ENCODE measurements at places on chromosomes 13 and 19.

GRCh38 chr13:99356012-99356261 lies 48.7 kb upstream of the GPR183 start:
- DNase-seq = no peak

DNA sequence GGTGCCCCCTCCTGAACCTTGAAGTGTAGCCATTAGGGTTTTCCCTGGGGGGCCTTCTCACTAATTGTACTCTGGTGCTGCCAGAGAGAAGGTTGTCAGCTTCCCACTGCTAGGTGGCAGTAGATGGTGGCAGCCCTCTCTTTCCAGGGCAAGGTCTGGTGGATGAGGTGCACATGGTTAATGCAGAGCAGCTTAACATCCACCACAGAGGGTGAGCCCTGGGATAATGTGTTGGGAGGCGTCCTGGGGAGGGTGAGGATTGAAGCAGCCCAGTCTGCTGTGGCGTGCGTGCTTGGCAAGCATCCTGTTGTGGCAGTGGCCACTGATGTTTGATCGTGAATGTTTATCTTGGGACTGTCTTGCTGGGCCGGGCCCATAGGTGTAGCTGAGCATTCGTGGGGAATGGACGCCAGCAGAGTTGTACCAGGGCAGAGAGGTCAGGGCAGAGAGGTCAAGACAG lies 5.8 kb downstream of the EGLN2 start:
- peak; percentile 23 for DNase-seq

GRCh38 chr13:21445759-21446158 lies 13.3 kb downstream of the ZDHHC20 start:
- DNase-seq = no peak

DNA sequence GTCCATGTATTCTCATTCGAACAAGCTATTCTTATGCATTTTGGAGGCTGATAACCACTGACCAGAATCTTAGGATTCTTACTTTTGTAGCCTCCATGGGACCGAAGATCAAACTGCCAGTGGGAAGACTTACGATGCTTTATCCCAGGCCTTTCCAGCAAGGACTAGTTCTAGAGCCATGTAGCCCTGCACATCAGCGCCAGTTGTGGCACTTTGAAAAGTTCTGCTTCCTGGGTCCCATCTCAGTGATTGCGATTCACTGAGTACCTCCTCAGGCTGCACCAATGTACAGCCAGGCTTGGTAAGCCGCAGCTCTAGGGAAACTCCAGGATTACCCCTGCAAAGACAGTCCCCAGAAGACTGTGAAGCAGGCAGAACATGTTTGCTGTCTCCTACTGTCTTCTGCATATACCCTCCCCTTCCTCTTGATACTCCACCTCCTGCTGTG lies 18.9 kb upstream of the ENOX1 start:
- no peak for DNase-seq

DNA sequence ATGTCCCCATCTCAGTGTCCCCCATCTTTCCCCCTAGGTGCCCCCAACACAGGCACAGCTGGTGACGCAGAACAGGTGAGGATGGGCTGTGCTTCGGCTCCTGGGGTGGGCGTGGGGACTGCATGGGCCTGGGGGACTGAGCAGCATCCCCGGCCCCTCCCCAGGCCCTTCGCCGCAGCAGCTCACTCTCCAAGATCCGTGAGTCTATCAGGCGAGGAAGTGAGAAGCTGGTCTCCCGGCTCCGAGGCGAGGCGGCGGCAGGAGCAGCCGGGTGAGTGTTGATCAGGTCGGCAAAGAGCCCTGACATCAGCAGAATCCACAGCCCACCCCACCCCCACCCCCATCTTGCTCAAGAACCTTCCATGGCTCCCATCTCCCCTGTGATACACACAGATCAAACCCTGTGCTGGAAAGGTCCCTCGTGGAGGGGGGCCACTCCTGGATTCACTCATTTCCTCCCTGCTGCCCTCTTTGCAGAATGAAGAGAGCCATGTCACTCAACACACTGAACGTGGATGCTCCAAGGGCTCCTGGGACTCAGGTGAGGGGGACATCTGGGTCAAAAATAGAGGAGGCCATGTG lies 10.0 kb downstream of the KLC3 start:
- no peak for DNase-seq

DNA sequence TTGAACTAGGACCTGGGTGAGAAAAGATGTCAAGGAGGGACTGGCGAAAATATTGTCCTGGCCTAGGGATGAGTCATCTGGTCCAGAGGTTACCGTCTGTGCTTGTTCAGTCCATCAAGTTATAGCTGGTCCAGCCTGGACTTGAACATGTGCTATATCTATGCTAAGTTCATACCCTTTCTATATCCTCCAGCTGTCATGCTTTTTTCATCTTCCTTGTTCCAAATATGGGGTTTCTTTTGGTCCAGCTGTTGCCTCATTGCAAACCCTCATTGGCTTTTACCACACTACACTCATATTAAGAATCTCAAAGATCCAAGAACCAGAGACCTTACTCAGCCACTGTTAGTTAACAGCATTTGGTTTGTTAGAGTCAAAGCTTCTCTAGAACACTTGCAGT lies 19.1 kb upstream of the KLF12 start:
- no peak for DNase-seq

DNA sequence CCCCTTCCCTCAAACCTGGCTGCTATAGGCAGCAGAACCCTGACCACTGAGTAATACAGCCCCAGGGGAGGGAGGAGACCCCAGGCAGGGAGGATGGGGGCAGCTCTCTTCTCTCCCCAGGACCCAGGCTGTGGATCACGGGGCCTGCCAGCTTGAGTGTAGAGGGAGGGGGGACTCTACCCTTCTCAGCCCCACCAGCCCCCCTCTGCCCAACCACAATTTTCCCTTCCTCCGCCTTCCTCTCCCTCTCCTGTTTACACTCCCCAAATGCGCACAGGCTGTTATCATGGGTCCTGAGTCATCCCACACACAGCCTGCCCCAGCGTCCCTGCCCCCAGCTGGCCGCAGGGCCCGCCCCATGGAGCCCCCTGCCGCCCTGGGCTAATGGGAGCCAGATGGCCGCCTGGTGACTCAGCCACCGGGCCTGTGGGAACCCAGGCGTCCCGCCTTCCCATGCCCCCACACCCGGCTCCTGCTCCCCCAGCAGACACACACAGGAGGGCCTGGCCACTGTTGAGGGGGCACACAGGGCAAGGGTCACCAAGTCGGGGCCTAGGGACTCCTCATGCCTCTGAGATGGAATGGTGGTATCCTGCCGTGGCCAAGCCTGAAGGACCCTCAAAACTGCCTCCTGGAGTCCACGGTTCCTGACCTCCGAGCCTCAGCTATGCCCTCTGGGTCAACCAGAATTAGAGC lies 13.6 kb downstream of the CCDC97 start:
- DNase-seq = no peak

DNA sequence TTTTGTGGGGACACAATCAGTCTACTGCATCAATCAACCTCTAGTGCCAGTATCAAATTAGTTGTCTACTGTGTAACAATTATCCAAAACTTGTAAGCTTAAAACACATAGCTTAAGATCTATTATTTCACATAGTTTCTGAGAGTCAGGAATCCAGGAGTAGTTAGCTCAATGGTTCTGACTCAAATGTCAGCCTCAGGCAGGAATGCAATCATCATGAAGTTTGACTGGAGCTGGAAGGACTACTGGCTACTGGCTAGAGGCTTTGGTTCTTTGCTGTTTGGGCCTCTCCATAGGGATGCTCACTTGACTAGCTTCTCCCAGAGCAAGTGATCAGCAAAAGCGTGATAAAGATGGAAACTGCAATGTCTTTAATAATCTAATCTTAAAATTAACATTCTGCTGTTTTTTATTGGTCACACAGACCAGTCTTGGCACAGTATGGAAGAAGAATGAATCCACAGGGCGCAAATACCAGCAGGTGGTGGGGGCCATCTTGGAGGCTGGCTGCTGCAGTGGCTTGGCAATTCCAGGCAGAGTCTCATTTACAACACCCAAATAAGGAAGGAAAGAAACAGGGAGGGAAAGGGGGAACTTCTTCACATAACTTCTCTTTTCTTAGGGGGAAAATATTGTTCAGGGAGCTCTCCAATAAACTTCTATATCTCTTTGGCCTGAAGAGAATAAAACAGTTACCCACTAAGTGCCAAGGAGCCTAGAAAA lies 15.7 kb downstream of the CAB39L start:
- DNase-seq = no peak

- DNase-seq = no peak
Observed at GRCh38 chr13:113203507-113204377, 4.7 kb downstream of the PCID2 start.

DNA sequence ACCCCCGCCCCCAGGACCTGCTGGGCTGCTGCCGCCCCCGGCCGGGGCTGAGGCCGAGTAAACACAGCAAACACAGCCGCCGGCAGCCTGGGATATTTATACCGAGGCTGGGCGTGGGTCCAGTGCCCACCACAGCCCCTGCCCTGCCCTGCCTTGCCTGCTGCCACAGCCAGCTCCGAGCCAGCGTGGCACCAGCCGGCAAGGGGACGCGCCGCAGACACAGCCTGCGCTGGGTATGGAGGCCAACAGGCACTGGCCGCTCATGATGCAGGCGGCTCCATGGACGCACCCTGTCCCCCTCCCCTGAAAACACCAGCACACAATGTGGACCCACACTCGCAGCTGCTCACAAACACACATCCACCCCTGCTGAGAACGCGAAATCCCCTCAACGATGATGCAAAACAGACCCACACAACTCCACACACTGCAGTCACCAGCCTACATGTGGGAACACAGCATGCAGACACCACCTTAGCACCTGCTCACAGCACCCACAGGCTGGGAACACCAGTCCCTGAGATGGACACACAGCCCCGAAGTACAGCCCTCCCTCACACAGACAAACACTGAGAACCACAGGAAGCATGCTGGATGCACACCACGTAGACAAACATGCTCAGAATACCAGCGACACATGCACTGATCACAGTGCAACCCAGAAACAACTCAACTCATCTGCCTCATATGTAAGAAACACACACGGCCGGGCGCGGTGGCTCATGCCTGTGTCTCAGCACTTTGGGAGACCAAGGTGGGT lies 16.2 kb downstream of the CCDC97 start:
- DNase-seq = no peak

DNA sequence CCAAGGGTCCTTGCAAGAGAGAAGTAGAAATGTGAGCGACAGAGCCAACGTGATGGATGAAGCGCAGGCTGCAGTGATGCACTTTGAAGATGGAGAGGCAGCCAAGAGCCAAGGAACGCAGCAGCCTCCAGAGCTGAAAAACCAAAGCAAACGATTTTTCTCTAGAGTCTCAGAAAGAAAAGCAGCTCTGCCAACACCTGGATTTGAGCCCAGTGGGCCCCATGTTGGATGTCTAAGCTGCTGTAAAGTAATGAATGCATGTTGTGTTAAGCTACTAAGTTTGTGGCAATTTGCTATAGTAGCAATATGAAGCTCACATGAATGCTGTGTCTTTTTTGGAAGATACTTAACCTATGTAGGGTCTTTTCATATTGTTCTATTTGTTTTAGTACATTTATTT lies 894.3 kb downstream of the EFNB2 start:
- DNase-seq = no peak

- DNase-seq = peak; percentile 38
Observed at GRCh38 chr19:14149509-14149994, 13.2 kb upstream of the ASF1B start.

DNA sequence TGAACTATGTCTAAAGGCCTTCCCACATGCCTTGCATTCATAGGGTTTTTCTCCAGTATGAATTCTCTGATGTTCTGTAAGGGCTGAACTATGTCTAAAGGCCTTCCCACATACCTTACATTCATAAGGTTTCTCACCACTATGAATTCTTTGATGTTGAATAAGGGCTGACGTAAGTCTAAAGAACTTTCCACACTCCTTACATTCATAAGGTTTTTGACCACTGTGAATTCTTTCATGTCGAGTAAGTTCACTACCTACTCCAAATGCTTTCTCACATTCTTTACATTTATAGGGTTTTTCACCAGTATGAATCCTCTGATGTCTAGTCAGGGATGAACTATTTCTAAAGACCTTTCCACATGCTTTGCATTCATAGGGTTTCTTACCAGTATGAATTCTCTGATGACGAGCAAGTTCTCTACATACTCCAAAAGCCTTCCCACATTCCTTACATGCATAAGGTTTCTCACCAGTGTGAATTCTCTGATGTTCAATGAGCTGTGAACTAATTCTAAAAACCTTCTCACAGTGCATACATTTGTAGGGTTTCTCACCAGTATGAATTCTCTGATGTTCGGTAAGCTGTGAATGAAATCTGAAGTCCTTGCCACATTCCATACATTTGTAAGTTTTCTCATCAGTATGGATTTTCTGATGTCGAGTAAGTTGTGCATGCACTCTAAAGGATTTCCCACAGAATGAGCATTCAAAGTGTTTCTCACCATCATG lies 19.1 kb upstream of the ZNF260 start:
- no peak for DNase-seq

GRCh38 chr13:40484101-40484800 lies 182.2 kb downstream of the FOXO1 start:
- DNase-seq = no peak

- no peak for DNase-seq
Observed at GRCh38 chr13:23436680-23437079, 3.2 kb upstream of the SACS start.

- no peak for DNase-seq
Observed at GRCh38 chr13:109794095-109794494, 7.7 kb upstream of the IRS2 start.

- DNase-seq = no peak
Observed at GRCh38 chr19:13238891-13239534, 88.8 kb downstream of the IER2 start.

- DNase-seq = no peak
Observed at GRCh38 chr19:27779954-27780353, 1433.0 kb downstream of the UQCRFS1 start.

DNA sequence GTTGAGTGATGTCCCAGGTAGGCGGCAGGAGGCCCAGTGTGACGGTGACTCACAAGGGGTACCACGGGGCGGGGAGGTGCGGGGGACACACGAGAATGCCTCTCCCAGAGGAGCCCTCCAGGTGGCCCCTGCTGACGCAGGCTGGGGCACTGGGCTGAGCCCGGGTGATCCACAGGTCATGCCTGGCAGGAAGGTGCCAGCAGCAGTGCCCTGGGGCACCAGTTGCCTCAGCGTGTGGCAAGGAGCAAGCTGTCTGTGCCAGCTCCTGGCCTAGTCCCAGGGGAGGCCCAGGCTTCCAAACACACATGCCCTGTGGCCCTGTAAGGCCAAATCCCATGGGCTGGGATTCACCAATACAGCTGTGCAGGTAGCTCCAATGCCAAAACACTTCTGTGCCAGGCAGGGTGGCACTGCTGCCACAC lies 28.0 kb downstream of the AKT2 start:
- DNase-seq = no peak

GRCh38 chr19:58007285-58007684 lies 4.7 kb upstream of the ZNF606 start:
- DNase-seq = no peak

- DNase-seq = no peak
Observed at GRCh38 chr13:77554069-77554468, 18.6 kb downstream of the SCEL start.

GRCh38 chr19:48368936-48369335 lies 4.8 kb downstream of the SYNGR4 start:
- DNase-seq = no peak

- DNase-seq = no peak
Observed at GRCh38 chr13:74641586-74641985, 507.4 kb upstream of the KLF12 start.
